ENCODE measurements at places on chromosomes 3 and 15. TPM values are rescaled to one million over a fixed set of nuclear protein-coding genes. Genes with fewer than 3 reads are reported as not detected.

Gene CCK
- not detected for total RNA-seq

Gene CPEB1
- 0.38 TPM for total RNA-seq

Gene P3H2
- not detected for total RNA-seq

DNA sequence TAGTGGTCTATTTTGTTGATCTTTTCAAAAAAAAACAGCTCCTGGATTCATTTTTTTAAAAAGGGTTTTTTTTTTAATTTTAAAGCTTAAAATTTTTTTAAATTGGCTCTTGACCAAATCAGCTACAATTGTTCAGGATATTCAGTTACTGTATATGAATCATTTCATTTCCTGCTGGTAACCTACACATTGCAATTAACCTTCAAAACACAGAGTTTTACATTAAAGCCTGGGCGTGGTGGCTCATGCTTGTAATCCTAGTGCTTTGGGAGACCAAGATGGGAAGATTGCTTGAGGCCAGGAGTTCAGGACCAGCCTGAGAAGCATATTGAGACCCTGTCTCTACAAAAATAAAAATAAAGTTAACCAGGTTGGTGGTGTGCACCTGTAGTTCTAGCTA lies 163.4 kb downstream of the ALDH1A2 start:
- no peaks in the 10 kb centered on the region for H3K27me3 ChIP-seq
- H3K4me3 ChIP-seq: no peak overlapping the region
- no peak for DNase-seq
- no peaks in the 10 kb centered on the region for H3K36me3 ChIP-seq
- no peaks in the 10 kb centered on the region for H3K4me1 ChIP-seq
- no peak overlapping the region for H3K27ac ChIP-seq

GRCh38 chr15:24756101-24756500 lies 80.5 kb downstream of the NPAP1 start:
- H3K4me3 ChIP-seq: no peak overlapping the region
- DNase-seq: no peak
- no peaks in the 10 kb centered on the region for H3K4me1 ChIP-seq
- no peaks in the 10 kb centered on the region for H3K36me3 ChIP-seq

DNA sequence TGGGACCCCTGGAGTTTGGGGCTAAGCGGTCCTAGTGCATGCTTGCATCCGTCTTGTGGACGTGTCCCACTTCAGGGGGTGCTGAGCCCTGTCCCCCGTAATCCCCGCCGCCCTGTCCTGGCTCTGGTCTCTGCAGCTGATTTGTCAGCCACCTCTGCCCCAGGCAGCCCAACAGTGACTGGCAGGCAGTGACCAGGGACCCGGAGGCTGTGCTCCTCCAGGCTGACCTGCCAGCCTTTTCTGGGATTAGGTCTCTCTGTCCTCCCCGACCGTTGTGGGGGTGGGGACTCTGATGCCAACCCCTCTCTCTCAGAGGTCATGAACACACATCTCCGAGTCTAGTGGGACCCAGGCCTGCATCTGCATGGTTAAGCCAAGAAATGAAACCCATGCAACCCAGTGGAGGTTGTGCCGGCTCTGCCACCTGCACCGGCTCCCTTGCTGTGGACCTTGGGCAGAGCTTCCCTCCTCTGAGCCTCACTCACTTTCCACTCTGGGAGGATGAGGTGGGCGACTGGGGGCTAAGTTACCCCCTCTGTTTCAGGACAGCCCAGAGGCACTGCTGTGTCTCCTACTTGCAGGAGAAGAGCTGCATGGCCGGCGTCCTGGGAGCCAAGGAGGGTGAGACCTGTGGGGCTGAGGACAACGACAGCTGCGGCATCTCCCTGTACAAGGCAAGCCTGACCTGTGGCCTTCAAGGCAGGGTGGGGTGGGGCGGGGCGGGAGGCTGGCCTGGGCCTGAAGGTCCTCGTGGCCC lies 60.2 kb downstream of the FBLN2 start:
- no peak for DNase-seq
- H3K27ac ChIP-seq: no peak overlapping the region
- no peaks in the 10 kb centered on the region for H3K27me3 ChIP-seq

DNA sequence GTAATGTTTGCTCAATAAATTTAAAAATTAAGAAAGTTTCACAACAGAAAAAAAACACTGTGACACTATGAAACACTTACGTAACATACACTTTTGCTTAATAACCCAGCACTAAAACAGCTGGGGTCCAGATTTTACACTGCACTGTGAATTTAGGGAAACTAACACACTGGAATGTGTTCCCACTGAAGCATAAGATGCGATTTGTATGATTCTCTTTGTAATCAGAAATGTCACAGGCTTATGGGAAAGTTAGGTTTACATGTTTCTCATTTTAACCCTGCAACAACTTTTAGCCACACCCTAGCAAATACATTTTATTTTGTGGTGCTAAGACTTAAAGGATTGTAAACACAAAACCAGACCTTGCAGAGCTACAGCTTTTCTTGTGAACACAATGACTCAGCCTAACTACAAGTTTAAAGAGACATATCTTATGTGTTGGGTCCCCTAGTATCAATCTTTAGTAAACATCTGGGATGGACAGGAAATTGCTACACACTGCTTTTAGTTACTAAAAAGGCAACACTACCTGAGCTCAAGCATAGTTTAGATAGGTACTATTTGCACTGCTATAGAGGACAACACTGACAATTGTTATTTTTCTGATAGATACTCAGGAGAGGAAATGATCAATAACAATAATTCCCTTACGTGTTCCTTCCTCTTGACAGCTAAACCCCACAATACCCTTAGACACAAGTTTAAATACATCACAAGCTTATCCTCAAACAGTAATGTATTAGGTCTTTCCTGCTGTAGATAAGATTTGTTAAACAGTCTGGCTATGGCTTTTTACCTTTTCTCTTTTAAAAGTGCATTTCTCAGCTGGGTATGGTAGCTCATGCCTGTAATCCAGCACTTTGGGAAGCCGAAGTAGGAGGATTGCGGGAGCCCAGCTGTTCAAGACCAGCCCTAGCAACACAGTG lies 3.8 kb downstream of the PLD1 start:
- H3K27ac ChIP-seq: no peak overlapping the region
- H3K4me1 ChIP-seq: peaks cover 13% of the 10 kb centered on the region
- DNase-seq: no peak
- H3K36me3 ChIP-seq: no peaks in the 10 kb centered on the region

- no peaks in the 10 kb centered on the region for H3K36me3 ChIP-seq
- no peaks in the 10 kb centered on the region for H3K4me1 ChIP-seq
- no peak overlapping the region for H3K4me3 ChIP-seq
- no peaks in the 10 kb centered on the region for H3K27me3 ChIP-seq
- DNase-seq: no peak
Observed at GRCh38 chr3:146594843-146595482, 10.2 kb downstream of the PLSCR5 start.

DNA sequence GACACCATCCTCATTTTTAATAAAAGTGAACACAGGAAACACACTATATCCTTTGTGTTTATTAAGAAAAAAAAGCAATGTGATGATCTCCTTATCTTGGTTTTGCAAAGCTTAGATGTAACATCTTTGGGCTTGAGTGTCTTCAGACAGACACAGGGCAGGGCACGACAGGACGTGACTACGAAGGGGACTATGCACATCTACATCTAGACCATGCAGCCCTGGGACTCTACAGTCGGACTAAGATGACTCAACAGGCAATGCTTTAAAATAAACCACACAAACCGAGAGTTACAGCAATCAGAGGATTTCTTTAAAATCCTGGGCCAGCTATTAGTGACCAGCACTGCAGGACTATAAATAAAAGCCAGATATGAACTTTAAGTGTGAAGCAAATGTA lies 22.8 kb upstream of the TM2D3 start:
- peaks cover 45% of the 10 kb centered on the region for H3K36me3 ChIP-seq
- no peak overlapping the region for H3K4me3 ChIP-seq
- H3K27me3 ChIP-seq: no peaks in the 10 kb centered on the region
- no peak overlapping the region for H3K27ac ChIP-seq

Data from CD4-positive, alpha-beta memory T cell (primary cell).